Activated CD4-positive, alpha-beta T cell treated with anti-CD3 and anti-CD28 coated beads, Interleukin-2, amount 50 U/mL, for 1 hour (primary cell): ENCODE measurements at places on chromosomes 6 and 20.

- DNase-seq, result no peak
Measured at GRCh38 chr6:112049026-112049799, 4.7 kb upstream of the CCN6 start.

GRCh38 chr6:150894935-150895552 lies 29.5 kb downstream of the MTHFD1L start:
- no peak for DNase-seq

DNA sequence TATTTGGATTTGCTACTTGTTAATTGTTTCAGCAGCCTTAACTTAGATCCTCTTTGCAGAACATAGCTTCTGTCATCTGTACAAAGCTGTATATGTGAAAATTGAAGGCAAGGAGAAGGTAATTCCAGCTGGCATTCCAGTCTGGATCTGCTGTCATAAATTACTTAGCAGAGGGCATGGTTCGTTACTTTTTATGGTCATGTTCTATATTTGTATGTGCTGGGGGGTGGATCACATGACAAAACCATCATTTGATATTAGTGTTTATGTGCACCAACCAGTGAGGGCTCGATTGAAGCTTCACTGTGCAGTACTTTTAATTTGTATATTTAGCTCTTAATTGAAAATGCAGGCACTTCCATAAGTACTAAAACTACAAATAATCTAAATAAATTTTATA lies 80.2 kb downstream of the CAP2 start:
- DNase-seq, result no peak

DNA sequence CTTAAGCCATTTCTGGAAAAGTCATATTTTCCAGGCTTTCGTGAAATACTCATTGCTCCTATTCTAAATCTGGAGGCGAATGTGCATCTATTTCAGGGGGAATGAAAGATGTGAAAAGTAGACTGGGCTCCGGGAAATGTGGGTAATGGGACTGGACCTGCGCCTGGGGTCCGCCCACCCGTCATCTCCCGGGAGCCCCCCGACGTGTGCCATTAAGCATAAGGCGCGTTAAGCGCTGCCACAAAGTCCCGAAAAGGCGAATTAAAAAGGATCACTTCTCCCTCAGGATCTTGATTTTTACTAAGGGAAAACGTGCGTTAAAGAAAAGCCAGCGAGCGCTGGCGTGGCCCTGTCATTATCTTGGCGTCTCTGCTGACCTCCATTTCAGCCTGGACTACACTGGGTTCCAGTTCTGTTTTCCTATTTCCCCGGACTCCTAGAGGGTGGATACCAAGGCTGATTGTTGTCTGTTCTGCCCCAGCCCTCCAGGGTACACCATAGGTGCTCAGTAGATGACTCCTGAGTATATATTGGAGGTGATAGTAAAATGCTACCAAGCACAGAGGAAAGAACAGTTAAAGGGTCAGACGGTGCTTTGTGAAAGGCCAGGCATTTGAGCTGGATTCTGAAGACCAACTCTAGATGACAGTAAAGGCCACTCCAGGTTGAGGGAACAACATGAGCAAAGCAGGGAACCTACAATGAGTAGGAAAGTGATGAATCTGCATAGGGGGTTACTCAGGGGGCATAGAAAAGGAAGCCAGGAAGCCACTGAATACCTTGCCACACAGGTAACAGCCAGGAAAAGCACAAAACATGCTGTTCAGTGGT lies 89.2 kb upstream of the ARID1B start:
- DNase-seq, result no peak

DNA sequence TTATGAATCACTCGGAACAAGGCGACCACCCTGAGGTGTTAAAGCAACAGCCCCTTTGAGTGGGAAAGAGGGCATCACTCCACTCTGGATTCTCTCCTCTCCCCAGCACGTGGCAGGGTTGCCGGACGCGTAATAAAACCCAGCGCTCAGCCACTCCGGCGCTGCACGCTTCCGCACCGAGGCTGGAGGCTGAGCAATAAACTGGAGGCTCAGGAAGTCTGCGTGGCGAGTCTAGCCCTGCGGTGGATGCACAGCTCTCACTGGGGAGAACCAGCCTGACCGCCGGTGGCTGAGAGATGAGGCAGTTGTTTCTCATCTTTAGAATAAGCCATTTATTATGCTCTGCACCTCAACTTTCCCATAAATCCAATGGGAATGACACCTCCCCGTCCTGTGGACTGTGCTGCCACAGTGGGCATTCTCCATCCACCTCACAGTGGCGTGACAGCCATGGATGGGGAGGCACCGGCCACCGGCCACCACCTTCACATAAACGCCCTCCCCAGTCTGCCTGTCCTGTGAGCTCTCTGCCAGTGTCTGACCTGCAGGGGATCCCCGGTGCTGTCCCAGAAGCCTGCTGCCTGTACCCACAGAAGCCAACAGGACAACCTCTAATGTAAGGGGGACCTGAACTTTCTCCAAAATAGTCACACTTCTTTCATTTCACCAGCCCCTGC lies 64.2 kb upstream of the GGTLC1 start:
- no peak for DNase-seq

GRCh38 chr20:4919047-4919704 lies 82.1 kb downstream of the SLC23A2 start:
- no peak for DNase-seq

DNA sequence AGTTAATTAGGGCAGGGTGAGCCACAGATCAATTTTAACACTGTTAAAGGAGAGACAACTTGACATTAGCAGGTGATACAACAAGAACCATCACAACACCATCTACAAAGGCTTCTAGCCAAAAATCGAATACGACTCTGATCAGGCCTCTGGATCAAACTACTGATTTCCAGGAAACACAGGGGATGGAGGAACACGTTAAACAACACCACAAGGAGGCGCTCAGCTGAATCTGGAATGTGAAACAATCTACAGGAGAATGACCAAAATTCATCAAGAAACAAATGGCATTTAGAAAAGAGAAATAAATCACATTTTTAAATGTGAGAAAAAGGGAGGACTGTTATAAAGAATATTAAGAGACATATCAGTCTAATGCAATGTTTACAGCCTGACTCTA lies 13.5 kb upstream of the MAFB start:
- no peak for DNase-seq

DNA sequence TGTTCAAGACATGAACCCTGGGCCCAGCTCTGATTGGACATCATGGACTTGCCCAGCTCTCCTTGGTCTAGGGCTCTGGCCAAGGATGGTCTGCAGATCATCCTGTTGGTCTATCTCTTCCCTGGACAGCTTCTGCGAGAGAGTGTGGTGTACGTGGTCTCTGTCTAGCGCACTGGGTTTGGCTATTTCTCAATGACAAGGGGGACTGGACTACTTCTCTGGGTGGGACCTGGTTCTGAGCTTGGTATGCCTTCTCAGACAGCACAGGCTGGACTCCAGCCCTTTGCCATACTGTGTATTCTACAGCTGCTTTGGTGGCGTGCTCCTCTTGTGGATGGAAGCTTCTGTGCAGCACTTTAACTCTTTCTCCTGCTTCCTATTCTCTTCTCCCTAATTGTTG lies 8.5 kb upstream of the RAET1E start:
- DNase-seq, result no peak

- DNase-seq, result no peak
Measured at GRCh38 chr6:88989215-88989614, 25.8 kb upstream of the RNGTT start.

GRCh38 chr6:144305567-144305966 lies 20.4 kb downstream of the UTRN start:
- no peak for DNase-seq

- no peak for DNase-seq
Measured at GRCh38 chr6:108476376-108476775, 84.3 kb upstream of the FOXO3 start.

DNA sequence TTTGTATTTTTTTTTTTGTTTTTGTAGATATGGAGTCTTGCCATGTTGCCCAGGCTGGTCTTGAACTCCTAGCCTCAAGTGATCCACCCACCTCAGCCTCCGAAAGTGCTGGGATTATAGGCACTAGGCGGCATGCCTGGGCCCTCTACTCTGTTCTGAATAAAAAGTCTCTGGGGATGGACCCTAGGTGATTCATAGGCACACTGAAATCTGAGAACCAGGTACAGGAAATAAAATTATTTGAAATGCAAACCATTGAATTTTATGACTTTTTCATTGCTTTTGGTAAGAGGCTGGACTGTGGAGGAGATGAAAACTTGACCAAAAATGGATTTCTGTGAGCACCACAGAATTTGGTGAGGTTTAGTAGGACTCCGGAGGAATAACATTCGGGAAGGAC lies 117.5 kb downstream of the PRIM2 start:
- no peak for DNase-seq

GRCh38 chr6:5937169-5937909 lies 69.4 kb downstream of the NRN1 start:
- DNase-seq, result no peak

DNA sequence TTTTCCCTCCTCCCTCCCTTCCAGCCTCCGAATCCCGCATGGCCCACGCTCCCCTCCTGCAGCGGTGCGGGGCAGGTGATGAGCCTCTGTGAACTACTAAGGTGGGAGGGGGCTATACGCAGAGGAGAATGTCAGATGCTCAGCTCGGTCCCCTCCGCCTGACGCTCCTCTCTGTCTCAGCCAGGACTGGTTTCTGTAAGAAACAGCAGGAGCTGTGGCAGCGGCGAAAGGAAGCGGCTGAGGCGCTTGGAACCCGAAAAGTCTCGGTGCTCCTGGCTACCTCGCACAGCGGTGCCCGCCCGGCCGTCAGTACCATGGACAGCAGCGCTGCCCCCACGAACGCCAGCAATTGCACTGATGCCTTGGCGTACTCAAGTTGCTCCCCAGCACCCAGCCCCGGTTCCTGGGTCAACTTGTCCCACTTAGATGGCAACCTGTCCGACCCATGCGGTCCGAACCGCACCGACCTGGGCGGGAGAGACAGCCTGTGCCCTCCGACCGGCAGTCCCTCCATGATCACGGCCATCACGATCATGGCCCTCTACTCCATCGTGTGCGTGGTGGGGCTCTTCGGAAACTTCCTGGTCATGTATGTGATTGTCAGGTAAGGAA lies at the start of gene OPRM1:
Gene OPRM1 (plus strand): TSS at position 10 of the 612 bp plus-strand sequence. CDS start 305 bp downstream, at position 315.
- peak; percentile 10 for DNase-seq

DNA sequence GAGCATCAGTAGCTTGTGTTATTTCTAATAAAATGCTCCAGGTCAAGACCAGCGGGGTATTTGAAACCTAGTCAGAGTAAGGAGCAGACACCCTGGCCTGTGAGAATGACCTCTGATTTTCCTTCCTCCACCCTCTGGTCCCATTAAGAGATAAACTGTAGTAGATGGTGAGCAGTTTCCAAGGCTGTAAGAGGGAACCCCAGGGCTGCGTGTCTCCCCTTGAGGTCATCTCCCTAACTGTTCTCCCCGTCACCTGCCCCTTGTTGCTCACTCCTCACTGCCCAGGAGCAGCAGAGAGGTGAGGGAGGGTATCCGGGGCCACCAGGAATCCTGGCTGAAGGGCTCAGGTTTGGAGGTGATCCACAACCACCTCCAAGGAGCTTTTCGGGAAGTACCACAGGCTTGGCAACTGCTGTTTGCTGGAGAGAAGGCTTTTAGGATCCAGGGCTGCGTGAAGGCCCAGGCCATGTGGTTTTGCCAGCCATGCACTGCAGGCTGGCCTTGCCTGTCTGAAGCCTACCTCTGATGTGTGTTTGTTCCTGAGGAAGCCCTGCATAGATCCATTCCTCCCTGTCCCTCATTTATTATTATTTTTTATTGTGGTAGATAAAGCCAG lies 62.5 kb downstream of the RREB1 start:
- DNase-seq, result no peak

- DNase-seq, result no peak
Measured at GRCh38 chr6:38749473-38749872, 34.4 kb downstream of the DNAH8 start.

DNA sequence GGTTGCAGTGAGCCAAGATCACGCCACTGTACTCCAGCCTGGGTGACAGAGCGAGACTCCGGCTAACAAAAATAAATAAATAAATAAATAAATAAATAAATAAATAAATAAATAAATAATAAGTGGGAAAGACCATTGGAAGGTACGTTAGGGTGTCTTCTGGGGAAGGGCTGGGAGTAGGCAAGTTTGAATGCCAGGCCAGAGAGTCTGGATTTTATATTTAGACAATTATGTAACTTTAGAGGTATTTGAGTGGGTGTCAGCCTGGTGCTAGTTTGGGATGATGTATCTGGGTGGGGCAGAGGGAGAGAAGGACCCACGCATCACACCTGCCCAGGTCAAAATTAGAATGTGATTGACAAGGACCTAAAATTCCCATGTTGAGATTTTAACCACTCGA lies 108.5 kb upstream of the PRND start:
- no peak for DNase-seq

- no peak for DNase-seq
Measured at GRCh38 chr20:31922181-31922580, 29.7 kb downstream of the PDRG1 start.

GRCh38 chr6:56406276-56407269 lies 159.2 kb upstream of the COL21A1 start:
- DNase-seq, result no peak

GRCh38 chr6:103113416-103113815 lies 1719.9 kb downstream of the GRIK2 start:
- DNase-seq, result no peak

DNA sequence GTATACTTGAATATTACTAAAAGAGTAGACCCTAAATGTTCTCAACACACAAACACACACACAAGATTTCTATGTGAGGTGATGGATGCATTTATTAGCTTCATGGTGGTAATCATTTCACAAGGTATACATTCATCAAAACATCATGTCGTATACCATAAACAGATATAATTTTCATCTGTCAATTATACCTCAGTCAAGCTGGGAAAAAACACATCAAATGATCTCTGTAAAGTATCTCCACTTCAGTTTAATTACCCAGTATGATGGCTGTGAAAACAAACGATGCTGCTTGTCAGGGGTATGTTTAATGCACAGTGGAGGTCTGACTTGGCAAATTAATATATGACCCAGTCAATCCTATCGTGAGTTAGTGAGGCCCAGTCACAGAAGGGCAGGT lies 157.2 kb downstream of the MTFR2 start:
- DNase-seq, result no peak

DNA sequence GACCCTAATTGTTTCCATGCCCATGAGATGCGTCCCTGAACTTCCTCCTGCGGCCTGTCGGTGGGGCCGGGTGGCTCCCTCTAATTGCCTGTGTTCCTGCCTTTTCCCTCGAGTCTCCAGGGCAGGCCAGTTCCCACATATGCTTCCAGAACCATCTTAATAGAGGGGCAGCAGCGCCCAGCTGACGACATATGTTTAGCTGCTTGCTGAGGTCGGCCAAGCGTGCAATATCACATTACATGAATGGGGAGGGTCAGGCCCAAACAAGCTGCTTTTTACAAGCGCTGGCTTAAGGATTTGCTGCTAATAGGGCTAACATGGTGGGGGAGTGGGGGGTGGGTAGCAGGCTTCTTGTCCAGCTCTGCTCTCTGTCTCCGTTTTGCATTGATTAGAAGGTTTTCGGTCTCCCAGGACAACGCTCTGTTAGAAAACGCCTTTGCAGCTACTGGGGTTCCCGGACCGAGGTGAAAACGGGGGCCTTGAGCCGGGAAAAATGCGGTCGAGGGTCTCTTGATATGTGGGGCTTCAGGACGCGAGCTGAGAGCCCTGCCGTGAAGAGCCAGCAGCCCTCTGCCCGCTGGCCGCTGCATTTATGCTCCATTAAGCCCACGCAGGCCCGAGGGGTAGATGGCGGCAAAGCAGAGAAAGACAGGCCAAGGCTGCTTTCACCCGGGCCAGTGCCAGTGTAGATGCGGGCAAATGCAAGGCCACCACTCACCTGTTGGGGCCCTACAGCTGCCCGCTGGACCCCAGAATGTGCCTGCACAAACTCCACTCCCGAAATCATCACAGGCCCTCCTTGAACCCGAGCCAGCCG lies 308.5 kb downstream of the BMP7 start:
- no peak for DNase-seq
